Natural killer cell treated with Interleukin-12 subunit alpha and Interleukin-12 subunit beta and Interleukin-15 and Interleukin-18, amount 100 ng/mL, for 72 hours (primary cell): ENCODE measurements at places on chromosomes 1 and 21. TPM values are rescaled to one million over a fixed set of nuclear protein-coding genes. Genes with fewer than 3 reads are reported as not detected.

Gene GJA5
- total RNA-seq, result not detected

DNA sequence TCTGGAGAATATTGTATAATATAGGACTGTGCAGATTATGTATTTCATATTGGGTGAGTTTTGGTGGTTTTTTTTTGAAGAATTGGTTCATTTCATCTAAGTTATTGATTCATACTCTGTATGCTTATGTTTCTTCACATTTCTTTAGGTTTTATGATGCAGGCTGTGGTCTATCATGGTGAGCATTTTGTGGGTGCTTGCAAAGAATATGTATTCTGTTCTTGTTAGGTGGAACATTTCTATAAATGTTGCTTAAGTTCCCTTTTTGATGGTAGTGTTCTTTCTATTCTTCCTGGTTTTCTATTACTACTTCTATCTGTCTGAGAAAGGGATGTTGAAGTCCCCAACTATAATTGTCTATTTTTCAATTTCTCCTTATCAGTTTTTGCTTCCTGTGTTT, 42.6 kb downstream of the PKN2 start:
- DNase-seq, result no peak
- peak overlapping the region; percentile 86 for H3K27ac ChIP-seq
- H3K36me3 ChIP-seq, result peaks cover 6% of the 10 kb centered on the region
- H3K4me3 ChIP-seq, result peak overlapping the region; percentile 24
- peaks cover 50% of the 10 kb centered on the region for H3K4me1 ChIP-seq

Gene ADGRB2
- not detected for total RNA-seq

GRCh38 chr1:161743231-161743630, 6.4 kb upstream of the DUSP12 start:
- peaks cover 49% of the 10 kb centered on the region for H3K4me1 ChIP-seq
- peak overlapping the region; percentile 72 for H3K27ac ChIP-seq
- H3K36me3 ChIP-seq, result no peaks in the 10 kb centered on the region
- H3K4me3 ChIP-seq, result peak overlapping the region; percentile 74
- H3K27me3 ChIP-seq, result peaks cover 5% of the 10 kb centered on the region

DNA sequence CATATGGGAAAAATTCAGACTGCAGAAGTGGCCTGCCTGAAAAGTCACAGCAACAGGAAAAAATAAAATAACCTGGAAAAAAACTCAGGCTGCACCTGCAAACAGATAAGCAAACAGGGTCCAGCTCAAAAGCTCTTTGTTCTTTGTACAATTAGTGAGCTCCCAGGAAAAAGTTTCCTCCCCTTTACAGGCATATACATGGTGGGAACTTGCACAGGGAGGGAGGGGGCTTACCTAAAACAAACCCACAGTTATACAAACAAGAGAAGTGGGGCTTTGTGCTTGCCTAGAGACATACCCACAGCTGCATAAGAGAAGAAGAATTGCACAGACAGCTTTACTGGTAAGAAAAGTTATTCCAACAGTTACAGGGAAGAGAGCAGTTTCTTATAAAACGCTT, 31.7 kb upstream of the COG2 start:
- H3K4me3 ChIP-seq, result no peak overlapping the region
- no peak for DNase-seq
- H3K36me3 ChIP-seq, result no peaks in the 10 kb centered on the region
- H3K4me1 ChIP-seq, result no peaks in the 10 kb centered on the region
- no peak overlapping the region for H3K27ac ChIP-seq

Gene EYA3
- 62.6 TPM for total RNA-seq

DNA sequence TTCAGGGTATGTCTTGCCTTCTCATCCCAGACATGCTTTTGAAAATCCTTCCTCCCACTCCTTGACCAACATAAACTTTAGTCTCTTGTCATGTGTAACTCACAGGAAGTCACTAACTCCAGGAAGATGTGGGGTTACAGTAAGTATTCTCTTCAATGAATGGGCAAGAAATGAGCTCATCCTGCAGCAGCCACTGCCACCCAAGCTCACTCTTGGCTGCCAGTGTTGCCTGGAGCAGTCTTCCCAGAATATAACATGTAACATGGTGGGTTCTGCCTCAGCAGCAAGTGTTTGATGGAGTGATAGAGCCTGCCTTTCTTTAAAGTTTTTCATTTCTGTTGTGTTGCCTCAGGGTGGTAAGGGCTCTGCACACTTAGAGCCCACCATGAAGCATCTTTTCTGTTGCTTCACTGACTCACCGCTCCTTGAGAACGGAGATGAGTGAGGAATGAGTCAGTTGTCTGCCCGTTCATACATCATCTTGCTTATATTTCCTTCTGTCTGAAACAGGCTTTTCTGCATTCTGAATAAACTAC, 187.0 kb downstream of the TPR start:
- H3K4me3 ChIP-seq, result no peak overlapping the region
- no peak for DNase-seq
- no peaks in the 10 kb centered on the region for H3K4me1 ChIP-seq
- no peaks in the 10 kb centered on the region for H3K36me3 ChIP-seq
- no peak overlapping the region for H3K27ac ChIP-seq

Gene FCRL1
- not detected for total RNA-seq

Gene FCRL2
- total RNA-seq, result not detected

- H3K4me1 ChIP-seq, result peaks cover 18% of the 10 kb centered on the region
- H3K27me3 ChIP-seq, result no peaks in the 10 kb centered on the region
- no peak overlapping the region for H3K27ac ChIP-seq
Measured at GRCh38 chr1:160726498-160727315, 12.3 kb upstream of the SLAMF7 start.
